ENCODE measurements at places on chromosomes 11 and 22.
A peak's percentile ranks its signal among the peaks of the same experiment; 100 is the strongest.

DNA sequence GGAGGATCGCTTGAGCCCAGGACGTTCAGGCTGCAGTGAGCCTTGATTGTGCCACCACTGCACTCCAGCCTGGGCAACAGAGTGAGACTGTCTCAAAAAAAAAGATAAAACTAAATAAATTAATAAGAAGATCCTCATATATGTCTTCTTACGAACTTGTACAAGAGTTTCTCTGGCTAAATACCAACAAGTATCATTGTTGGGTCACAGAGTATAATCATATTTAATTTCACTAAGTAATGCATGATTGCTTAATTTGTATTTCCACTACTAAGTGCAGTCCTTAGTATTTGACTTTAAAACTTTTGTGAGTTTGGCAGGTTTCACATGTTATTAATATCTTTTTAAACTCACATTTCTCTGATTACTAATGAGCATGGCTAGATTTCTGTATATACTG is 60.9 kb downstream of the PACS1 start:
- no peak for DNase-seq

DNA sequence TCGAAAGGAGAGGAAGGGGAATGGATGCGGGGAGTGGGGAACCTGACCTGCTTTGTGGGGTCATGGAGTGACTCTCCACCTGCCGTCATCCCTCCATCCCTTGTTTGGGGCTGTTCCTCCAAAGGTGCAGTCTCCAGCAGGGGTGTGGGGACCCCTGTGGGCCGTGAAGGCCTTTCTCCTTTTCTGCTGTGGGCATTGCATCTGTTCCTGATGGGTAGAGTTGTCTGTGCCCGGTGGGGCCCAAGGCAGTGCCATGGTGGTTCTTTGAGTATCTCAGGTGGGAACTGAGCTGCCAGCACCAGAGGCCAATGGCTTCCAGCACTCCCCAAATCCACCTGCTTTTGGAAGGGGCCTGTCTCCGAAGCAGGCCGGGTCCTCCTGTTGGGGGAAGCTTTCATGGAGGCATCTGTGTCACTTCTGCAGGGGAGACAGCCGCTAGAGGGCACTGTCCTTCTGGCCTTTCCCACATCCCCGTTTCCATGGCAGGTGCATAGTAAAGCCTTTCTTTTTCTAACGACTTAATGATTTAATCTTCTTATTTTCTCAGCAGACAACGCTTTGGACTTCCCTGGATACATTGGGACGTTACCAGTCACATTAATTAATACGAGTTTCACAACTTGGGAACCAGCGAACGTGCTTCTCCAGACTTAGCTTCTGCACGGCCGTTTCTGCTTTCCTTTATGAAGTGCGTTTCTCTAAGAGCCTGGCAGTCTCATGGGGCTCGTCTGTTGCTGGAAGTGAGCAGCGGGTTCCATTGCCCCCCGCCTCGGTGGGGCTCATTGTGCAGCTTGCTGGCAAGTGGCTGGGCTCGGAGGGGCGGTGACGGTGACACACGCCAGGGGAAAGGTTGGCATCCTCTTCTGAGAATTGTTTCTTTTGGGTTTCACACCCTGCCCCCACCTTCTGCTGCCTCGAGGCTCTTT is 57.1 kb downstream of the PARVB start:
- DNase-seq: peak; percentile 83

- DNase-seq: no peak
Observed at GRCh38 chr11:130600139-130600538, 151.7 kb downstream of the ADAMTS15 start.

DNA sequence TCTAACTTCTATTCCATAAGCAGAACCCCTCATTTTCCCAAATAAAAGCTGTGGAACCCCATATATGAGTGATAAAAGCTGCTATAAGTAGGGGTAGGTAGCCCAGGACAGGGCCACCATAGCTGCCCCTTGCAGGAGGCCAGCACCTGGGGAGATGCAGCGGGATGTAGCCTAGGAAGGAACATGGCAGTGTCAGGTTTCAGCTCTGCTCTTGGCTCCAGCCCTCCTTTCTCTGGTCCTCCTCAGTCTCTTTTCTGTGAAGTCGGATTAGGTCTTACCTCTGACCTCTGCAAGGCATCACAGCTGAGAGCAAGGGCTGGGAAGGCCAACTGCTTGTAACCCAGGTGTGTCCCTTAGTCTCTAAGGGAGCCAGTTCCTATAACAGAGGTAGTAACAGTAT is 135.6 kb downstream of the NAV2 start:
- no peak for DNase-seq

DNA sequence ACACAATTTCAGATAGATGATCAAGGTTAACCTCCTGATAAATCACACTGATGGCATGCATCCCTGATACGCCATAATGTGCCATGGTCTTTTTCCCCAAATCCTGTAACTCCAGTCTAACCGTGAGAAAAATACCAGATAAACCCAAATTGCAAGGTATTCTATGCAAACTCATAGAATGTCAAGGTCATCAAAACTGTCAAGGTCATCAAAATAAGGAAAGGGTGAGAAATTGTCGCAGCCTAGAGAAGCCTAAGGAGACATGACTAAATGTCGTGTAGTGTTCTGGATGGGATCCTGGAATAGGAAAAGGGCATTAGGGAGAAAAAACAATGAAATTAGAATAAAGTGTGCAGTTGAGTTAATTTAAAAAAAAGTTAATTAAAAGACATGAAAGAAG is 4.7 kb downstream of the TTC12 start:
- no peak for DNase-seq

DNA sequence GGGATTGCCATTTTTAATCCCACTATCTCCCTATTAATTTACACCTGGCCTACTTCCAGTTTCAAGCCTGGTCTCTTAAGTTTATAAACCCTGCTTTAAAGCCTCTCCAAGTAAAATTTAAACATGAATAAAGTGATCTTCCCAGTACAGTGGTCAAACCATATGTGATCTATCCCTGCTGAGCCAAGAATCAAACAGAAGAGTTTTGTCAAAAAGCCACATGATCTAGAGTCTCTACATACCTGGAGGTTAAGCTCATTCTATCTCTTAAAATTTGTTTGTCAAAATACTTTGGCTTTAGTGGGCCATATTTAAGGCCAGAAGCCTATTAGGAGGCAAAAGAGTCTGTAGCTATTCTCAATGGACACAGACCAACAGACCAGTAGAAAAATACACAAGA is 42.9 kb upstream of the DDI1 start:
- DNase-seq: no peak

GRCh38 chr22:19630614-19631013 is 83.7 kb upstream of the SEPTIN5 start:
- no peak for DNase-seq

DNA sequence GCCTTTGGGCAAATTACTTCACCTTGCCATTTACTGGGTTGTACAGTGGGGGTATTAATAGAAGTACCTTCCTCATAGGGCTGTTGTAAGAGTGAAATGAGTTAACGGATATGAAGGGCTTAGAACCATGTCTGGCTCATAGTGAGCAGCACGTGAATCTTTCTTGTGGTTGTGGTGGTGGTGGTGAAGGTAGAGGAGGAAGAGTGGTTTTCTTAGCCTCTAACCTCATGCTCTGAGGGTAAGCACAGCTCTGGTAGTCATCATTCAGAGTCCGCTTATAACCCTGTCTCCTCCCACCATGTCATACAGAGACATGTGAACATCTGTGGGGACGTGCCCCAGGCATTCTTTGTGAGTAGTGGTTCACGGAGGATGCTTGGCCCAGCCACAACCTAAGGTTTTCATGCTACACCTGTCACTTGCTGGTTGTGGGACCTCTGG is 43.6 kb downstream of the TEAD1 start:
- no peak for DNase-seq

GRCh38 chr22:47736186-47737034 is 974.0 kb downstream of the TBC1D22A start:
- DNase-seq: no peak

DNA sequence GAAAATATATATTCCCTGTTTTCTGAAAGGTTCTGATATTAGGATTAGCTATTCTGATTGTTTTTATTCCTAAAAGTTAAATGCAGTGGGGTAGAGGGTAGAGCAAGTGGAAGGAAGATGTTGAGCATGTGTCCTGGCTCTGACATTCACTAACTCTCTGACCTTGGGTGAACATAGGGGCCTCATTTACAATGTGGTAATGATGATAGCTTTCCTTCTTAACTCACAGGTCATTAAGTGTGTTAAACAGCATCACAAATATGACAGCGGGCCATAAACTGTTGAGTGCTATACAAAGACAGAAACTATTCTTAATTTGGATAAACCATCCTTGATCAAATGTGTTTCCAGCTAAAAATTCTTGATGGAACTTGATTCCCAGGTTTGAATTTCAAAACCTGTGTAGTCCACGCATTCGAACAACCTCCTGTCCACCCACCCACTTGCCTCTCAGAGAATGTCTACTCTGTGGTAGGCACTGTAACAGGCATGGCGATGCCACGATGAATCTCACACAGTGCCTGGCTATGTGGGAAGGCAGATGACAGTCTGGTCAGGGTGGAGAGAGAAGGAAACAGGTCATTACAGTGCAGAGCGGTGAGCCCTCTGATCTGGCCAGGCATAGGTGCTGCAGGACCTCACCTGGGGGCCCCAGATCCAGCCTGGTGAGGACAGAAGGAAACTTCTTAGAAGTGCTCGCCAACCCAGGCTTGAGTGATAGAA is 19.3 kb upstream of the PEX26 start:
- DNase-seq: no peak

GRCh38 chr22:24827296-24827695 is 21.3 kb downstream of the SGSM1 start:
- DNase-seq: no peak

DNA sequence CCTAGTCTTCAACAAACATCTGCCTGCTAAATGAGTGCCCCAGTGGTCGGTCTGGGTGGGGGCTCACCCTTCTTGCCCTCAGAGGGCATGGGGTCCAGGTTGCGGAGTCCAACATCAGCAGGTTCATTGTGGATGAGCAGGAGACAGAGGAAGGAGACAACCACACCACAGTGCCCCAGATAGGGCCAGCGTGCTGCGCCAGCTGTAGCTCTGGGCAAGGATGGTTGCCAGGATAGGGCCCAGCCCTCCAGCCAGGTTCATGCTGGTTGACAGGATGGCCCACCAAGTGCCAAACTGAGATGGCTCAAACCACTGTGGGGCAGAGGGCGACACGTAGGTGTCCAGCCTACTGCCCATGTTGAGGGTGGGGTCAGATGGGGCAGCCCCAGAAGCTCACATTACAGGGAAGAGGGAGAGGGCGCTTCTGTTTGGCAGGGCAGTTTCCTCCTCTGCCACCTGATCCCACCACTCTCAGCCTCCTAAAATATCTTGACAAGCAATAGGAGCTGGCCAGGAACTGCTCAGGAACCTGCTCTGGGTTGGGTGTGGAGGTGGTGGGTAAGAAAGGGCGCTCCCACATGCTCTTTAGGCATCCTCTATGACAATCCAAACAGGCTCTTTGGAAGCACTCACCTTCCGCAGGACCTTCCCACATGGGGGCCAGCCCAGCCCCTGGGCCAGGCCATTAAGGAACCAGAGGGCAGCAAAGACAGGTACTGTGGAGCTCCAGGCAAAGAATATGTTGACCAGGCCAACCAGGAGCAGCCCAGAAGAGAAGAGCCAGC is 2.9 kb downstream of the SLC37A4 start:
- DNase-seq: no peak

DNA sequence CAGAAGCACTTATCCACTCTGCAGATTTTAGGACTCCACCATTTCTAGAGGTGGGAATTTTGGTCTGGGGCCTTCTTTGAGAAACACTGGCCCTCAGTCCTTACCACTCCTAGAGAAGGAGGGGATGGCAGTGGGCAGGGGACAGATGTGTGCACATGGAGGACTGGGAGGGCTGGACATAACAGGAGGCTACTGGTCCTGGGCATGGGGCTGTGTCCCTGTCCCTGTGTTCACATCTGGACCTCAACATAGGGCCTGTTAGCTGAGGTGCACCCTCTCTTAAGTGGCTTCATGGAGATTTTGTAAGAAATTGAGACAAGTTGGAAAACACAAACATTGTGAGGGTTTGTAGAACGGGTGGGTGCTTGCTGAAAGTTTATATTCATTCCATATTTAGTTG is 103.4 kb downstream of the ATXN10 start:
- no peak for DNase-seq

DNA sequence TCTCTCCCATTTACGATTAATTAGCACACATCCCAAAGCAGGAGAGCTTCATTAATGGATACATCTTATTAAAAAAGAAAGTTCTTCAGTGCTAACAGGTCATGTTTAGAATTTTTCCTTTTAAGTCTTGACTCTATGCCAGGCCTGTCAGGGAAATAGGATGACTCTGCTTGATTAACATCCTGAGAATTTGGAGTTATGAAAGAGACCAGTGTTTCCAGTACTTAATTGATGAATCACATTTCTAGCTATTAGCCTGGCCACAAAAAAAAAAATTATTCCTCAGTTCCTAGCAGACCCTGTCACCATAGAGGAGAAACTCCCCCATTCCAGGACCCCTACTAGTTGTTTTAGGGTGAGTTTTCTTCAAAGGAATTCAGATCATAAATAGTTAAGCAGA is 23.6 kb upstream of the ME3 start:
- DNase-seq: no peak

DNA sequence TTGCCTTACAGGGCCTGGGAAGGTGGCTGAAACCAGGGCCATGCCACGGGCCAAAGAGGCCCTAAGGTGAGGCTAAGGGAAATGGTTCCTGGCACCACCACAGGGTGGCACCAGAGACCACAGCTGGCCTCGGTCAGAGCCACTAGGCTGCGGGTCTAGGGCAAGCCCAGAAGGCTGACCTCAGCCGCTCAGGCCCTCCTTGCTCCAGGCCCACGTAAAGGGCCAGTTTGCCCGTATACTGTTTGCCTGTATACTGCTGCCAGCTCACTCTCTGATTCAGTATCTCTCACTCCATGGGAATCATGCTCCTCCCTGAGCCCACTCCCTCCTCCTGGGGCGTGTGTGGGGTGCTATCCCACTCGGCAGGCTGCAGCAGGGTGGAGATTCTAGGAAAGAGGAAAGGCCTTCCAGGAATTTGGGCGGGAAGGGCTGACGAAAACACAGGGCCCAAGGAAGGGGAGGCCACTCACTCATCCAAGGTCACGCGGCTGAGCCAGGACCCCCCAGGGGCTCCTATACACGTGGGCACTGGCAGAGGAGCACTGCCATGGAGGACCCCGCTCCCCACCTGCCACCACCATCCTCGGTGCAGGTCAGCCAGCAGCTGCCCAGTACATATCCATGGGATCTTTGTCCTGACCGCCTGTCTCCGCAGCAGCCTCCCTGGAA is 62.4 kb downstream of the NECTIN1 start:
- DNase-seq: peak; percentile 81

- no peak for DNase-seq
Observed at GRCh38 chr11:46719048-46719542, at the start of gene F2. TSS of gene F2 (plus strand) at chr11:46719213. CDS start at chr11:46719236, 23 bp downstream.

DNA sequence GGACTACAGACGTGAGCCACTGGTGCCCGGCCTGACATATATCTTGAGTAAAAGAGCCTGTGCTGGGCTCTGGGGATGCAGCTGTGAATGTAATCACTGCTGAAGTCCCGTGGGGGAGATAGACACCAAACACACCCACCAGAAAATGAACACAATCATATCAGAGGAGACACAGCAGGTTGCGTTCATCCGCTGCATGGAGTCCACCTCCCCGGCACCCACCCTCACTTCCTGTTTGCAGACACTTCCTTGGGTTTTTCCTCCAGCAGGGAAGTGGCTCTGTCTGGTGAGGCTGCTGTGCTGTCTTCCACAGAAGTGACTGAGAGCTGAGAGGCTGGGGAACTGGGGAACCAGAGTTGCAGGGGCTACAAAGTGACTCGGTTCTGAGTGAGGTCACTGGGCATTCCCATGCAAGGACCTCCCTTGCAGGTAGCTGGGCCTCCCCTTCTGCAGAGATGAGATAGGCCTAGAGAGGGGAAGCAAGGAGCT is 7.2 kb downstream of the MICALL1 start:
- DNase-seq: no peak

All from hematopoietic multipotent progenitor cell treated with erythropoietin and hydrocortisone succinate and interleukin-3 and kit ligand, for 4 days (in vitro differentiated cells).